ENCODE measurements at places on chromosomes 2 and 18.

DNA sequence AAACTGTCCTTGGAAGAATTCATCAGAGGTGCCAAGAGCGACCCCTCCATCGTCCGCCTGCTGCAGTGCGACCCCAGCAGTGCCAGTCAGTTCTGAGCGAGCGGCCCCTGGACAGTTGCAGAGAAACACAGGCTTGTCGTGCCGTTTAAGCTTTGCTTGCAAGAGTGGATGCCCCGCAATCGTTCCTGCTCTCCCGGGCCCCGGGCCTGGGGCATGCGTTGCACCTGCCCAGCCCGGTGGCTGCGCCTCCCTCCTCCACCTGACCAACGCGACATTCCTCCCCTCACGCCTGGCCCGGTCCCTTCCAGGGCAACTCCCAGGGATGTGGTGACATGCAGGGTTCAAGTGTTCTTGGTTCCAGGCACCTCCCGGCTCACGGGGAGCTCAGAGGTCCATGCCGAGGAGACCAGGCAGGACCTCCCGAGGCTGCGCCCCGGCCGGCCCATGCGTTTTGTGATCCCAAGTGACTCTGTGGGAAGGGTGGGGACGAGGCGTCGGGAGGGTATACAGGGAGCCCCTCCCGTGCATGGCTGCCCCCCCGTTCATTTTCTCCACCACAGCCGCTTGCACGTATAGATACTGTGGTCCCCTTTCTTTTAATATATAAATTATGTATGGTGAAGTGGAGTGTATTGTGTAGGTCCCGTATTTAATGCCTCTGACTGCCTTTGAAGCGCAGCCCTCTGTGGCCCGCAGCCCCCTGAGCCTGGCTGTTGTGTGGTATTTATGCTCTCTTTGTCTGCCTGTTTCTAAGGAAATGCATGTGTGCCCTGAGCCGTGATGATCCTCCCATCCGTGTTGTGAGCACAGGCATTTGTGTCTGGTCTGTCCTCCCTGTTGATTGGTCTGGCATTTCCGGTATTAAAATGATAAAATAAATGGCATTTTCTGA lies 21.2 kb downstream of the ODC1 start:
- DNase-seq = no peak

DNA sequence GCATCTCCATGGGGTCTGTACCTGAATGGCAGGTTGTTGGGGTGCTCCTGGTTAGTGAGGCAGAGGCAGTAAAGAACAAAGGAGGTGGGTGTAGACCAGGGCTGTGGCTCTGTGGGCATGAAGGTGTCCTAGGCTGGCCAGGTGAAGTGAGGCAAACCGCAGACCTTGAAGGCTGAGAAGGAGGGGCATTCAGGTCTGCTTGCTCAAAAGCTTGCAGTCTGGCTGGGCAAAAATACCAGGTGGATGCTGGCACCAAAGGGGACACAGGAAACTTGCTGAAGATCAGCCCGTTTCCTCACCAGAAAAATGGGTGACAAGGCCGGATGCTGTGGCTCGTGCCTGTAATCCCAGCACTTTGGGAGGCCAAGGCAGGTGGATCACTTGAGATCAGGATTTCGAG lies 6.7 kb upstream of the B3GNT2 start:
- DNase-seq = no peak

DNA sequence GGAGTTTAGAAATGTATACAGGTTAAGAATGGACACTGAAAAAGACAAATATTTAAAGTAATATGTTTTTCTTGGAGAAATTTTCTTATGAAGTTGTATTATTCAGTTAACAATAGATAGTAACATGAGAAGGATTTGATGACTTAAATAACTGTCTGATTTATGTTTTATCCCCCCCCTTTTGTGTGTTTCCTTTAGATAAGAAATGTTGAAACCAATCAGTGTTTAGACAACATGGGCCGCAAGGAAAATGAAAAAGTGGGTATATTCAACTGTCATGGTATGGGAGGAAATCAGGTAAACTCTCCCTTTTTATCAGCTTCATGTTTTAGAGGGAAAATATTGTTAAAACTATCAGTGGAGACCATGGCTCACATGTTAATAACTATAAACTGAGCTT lies 289.7 kb upstream of the KCNJ3 start:
- no peak for DNase-seq

DNA sequence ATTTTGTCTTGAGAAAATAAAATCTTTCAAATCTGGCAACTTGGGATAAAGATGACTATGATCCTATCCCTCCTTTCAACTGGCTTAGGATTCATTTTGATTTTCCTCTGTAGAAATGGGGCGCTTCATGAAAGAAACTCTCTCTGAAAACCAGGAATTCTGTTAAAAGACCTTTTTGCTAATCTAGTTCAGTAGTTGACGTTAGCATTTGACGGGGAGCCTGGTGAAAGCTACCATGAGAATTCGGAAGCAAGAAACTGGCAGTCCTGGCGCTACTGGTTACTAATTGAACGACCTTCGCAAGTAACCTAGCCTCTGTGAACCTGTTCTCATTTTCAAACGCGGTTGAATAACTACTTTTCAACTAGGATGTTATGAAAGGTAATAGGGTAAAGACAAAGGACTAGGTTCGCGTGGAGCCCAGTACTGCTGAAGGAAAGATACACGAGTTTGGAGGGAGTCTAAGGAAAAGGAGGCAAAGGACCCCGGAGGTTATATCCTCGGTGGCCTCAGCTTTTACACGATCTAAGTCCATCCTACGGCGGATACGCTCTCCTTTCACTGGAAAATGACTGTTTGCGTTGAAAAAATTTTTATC lies 604 bp upstream of the STK11IP start:
- no peak for DNase-seq

- no peak for DNase-seq
These were observed 125.4 kb downstream of the CTIF start for GRCh38 chr18:48663931-48664847.

DNA sequence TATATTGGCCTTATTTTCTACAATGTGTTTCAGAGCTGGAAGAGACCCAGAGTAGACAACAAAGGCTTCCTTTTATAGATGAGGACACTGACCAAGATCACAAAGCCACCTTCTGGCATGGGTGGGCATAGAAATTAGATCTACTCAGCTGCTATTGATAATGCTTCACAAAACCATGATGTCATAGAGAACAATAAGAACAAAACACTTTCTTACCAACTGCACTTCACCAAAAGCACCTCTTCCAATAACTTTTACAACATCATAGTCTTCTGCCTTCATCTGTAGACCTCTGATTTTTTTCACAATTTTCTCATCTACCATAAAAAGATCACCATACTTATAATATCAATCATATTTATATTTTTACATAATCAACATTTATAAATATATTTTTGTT lies 58.1 kb downstream of the ROCK2 start:
- no peak for DNase-seq

DNA sequence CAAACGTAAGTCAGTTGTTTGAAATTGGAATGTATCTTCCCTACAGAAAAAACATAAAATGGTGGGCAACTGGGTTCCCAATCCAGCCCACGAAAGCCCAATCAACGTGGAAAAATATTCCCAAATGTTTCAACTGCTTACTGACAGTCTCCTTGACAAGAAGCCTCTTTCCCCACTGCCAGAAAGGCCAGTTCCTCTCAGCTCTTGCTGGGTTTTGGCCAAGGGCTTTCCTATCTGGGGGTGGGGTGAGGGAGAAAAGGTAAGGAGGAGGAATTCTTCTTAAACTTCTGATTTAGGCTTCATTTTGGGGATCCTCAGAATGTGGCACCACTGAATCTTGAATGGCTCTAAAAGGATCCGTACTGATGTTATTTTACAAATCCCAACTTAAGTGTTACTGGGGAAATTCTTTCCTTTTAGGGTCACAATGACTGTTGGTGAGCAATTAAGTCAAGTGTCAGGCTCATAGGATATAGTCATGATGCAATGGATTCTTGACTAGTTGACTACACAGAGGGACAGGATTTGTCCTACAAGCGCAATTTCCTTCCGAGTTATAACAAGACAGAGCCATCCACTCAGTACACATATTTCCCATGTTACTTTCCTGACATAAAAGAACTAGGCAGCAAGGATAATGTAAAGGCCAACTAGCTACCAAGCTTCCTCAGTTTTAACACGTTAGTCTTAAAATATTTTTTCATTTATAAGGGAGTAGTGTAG lies 73.6 kb downstream of the SPRED2 start:
- DNase-seq = no peak

DNA sequence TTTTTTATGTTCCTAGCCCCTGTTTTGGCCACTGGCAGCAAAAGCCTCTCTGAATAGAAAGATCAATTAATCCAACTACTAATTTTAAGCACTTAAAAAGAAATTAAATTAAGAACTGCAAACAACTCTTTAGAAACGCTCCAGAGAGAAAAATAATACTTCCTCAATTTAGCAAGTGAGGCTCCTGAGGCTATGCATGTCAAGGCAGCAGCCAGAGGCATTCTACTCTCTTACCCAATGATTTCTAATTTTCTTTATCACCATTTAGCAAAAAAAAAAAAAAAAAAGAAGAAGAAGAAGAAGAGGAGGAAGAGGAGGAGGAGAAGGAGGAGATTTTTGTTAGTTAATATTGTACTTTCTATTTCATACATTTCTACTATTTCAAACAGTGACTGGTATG lies 68.5 kb downstream of the TMEM237 start:
- DNase-seq = no peak

DNA sequence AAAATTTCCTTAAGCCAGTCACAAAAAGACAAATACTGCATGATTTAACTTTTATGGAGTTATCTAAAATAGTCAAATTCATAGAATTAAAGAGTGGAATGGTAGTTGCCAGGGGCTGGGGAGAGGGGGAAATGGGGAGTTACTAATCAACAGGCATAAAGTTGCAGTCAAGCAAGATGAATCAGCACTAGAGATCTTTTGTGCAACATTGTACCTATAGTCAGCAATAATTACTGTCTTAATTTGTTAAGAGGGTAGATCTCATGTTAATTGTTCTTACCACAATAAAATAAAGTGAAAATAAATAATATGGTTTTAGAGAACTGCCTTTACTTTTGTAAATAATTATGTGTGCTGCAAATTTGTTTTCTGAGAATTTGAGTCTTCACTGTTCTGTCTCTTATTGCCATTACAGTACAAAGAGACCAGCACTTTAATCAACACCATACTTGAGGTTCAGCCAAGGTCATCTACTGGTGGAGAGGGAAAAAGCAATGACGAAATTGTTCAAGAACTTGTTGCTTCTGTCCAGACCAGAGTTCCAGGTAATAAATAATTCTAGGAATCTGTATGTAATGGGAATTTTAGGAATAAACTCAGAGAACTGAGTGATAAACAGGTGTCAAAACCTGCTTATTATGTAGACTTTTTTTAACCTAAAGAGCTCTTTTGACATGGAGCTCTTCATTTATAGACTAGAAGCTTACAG lies 75.5 kb downstream of the TRABD2A start:
- DNase-seq = no peak

DNA sequence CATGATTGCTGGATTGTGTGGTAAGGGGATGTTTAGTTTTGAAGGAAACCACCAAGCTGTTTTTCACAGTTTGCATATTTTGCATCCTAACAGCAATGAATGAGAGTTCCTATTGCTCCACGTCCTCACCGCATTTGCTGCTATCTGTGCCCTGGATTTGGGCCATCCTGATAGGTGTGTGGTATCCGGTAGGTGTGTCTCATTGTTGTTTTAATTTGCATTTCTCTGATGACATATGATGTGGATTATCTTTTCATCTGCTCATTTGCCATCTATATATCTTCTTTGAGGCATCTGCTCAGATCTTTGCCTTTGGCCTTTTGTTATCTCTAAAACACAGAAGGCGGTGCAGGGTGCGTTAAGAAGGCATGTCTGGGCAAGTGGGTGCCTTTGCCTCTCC lies 73.3 kb downstream of the LONRF2 start:
- no peak for DNase-seq

DNA sequence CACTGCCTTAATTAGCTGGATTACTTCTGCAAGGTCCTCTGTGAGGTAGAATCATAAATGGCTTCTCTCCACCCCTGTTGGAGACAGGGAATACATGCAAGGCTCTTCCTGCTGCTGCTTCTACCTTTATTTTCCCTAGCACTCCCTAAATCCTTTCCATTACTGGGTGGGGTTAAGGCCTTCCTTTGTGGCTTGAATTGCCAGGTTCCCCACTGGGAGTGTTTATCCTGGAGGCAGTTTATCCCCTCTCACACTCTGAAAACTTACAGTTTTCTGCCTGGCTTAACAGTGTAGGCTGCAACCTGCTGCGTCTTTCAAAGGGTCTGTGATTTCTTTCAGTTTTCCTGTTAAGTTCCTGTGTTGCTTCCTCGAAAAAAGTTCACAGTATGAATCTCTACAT lies 1062.3 kb upstream of the CRIM1 start:
- no peak for DNase-seq

DNA sequence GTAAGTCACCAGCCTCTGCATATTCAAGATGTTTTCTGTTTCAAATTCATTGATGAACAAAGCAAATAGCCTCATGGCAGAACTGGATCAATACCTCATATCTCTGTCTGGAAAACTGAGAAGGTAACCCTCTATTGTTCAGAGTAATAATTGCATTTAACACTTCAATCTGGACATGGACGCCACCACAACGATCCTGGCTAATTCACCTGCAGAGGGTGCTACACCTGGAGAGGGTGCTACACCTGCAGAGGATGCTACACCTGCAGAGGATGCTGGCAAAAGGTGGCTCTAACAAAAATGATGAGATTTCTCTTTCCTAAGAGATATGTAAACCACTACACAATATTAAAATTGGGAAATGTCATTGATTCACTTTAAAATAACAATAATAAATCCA lies 183.1 kb upstream of the HNRNPA3 start:
- no peak for DNase-seq

DNA sequence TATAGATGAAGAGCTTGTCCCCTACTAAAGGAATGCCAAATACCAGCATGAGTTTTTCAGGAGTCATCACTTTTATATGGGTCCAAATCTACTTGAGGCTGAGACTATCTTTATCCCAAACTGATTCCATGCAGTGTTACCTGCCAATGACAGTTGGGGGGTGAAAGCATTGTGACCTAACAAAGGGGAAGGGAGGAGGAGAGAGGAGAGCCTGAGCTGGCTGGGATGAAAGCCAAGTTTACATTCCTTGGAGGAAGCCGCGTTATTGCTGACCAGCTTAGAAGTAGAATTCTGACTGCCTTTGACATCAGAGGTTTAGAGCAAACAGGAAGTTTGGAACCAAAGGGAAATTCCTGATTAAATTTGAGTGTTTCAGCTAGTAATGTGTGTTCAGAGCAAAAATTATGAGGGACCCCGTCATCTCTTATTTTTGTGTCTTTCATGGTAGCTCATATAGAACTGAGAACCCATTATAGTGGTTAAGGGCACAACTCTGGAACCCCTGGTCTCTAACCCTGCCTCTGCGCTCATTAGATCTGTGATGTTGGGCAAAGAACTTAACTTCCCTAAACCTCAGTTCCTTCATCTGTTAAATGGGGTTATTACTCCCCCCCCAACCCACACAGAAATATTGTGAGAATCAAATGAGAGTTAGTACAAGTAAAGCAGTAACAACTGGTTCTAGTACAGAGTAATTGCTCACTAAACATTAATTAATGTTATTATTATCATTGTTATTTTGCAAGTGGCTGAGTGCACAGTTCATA lies 199.3 kb upstream of the EPAS1 start:
- DNase-seq = no peak

- DNase-seq = peak; percentile 61
These were observed 23.5 kb upstream of the RPL37A start for GRCh38 chr2:216474925-216475670.

Measured in T-helper 2 cell (primary cell).